K562 (cell line): ENCODE measurements at places on chromosomes 5 and 9. TPM values are rescaled to one million over a fixed set of nuclear protein-coding genes. Genes with fewer than 3 reads are reported as not detected.

DNA sequence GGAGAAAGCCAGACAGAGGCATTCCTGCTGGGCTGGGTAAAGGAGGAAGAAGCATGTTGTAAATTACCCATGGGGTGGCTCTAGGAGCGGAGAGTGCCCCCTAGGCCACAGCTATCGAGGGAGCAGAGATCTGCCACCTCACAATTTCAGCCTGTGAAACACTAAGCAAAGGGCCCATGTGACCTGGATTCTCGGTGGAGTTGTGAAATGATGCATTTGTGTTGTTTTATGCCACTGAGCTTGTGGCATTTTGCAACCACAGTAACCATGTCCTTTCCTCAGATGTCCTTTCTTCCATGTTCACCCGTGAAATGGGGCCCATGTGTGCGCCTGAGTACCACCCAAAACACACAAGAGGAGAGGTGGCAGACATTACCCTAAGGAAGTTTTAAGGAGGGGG is 159.3 kb downstream of the SYK start:
- DNase-seq: no peak

GRCh38 chr5:179484201-179484600 is 66.2 kb upstream of the RUFY1 start:
- no peak for DNase-seq

- DNase-seq: no peak
Measured at GRCh38 chr9:13430368-13431221, 151.1 kb upstream of the MPDZ start.

GRCh38 chr9:83410701-83411100 is 127.5 kb downstream of the FRMD3 start:
- no peak for DNase-seq

DNA sequence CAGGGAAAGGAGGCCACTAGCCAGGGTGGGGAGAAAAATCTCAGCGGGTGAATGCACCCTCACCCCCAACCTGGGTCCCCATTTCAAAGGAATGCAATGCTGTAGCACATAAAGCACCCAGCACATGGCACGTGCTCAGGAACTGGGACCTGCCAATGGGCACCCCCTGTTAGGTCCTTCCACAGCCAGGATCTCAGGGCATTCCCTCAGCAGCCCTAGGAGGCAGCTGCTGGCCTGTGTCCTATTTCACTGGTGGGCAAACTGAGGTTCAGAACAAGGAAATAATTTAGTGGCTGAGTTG is 8.8 kb downstream of the DNM1 start:
- DNase-seq: no peak

- DNase-seq: no peak
Measured at GRCh38 chr5:160280384-160281095, 31.8 kb downstream of the CCNJL start.

DNA sequence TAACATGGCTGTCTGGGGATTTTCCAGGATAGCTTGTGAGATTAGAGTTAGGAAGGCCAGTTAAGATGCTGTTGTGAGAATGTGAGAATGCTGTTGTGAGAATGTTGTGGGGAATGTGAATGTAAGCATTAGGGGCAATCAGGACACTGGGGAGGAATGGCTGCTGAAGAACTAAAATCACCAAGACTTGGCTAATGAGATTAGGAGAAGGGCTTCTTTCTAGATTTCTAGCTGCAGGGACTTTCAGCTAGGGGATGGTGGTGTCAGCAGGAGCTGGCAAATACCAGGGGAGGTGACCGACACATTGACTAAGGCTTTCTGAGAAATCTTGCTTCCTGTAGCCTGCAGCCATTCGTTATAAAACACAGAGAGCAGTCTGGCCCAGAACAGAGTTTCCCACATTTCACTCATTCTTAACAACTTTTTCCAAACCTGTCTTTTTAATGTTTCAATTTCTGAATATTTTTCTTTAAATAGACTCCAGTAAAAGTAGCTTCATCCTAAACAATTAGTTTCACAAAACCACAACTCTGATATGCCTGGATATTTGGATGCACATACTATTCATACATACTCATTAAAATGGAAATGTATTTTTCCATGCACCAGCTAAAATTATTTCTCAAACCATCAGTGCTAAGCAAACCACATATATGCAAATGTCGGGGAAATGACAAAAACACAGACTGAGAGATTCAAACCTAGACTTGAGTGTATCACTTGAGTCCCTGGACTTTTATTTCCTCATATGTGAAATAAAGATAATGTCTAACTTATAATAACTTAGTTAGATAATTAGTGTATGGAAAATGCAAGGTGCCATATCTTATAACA is 89.3 kb upstream of the TNC start:
- DNase-seq: no peak

DNA sequence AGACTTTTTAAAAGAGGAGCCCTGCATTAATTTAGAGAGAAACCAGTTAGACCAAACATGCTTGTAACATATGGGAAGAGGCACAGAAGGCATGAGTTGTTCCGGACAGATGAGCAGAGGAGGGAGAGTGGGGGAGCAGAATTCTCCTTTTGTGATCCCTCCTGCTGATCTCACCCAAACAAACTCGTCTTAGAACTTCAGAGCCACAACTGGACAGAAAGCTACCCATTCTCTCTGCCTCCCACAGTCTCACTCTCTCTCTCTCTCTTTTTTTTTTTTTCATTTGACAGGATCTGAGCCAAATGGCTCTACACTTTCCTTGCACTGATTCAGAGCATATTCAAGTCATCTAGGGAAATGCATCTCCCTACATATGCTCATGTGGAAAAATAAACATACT is 196.0 kb upstream of the PAPPA start:
- DNase-seq: no peak

- DNase-seq: no peak
Measured at GRCh38 chr5:139210585-139210984, 12.4 kb upstream of the SIL1 start.

GRCh38 chr9:136169495-136169894 is 35.4 kb downstream of the LHX3 start:
- DNase-seq: no peak

GRCh38 chr5:173659423-173659822 is 43.0 kb upstream of the BOD1 start:
- DNase-seq: no peak

DNA sequence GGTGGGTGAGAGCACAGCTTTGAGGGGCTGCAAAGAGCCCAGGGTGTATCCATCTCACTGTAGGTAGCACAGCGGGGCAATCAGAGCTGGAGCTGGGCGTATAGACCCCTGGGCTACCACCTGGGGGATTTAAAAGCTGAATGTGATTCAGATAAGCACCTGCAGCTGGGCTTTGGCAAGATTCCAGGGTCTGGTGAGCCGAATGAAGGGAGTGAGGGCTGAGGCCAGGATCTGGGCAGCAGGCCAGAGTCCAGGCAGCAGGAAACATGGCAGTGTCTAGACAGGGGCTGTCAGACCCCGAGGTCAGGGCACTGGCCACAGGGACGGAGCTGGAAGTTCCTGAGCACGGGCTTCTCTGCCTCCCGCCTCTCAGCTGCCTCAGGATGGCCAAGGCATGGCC is 8.7 kb downstream of the ASS1 start:
- peak; percentile 58 for DNase-seq

- DNase-seq: no peak
Measured at GRCh38 chr9:35162605-35163315, 951 bp downstream of the UNC13B start.

GRCh38 chr9:113648048-113648447 is 184.5 kb downstream of the RGS3 start:
- no peak for DNase-seq

Gene LECT2
- total RNA-seq: not detected in 2 replicates

Gene BAAT
- 0.27 and 0.36 TPM in 2 replicates for total RNA-seq

Gene NHP2
- 304 and 309 TPM in 2 replicates for total RNA-seq

Gene GRM6
- not detected in 2 replicates for total RNA-seq

Gene GABRB2
- not detected in 2 replicates for total RNA-seq

Gene PCDH1
- 3.2 and 3.6 TPM in 2 replicates for total RNA-seq

Gene IDNK
- total RNA-seq: 0.55 and 0.63 TPM in 2 replicates

Gene OTULINL
- total RNA-seq: 0.07 and 0.13 TPM in 2 replicates

Gene GPR150
- not detected in 2 replicates for total RNA-seq
